ENCODE measurements at places on chromosomes 4 and X.

DNA sequence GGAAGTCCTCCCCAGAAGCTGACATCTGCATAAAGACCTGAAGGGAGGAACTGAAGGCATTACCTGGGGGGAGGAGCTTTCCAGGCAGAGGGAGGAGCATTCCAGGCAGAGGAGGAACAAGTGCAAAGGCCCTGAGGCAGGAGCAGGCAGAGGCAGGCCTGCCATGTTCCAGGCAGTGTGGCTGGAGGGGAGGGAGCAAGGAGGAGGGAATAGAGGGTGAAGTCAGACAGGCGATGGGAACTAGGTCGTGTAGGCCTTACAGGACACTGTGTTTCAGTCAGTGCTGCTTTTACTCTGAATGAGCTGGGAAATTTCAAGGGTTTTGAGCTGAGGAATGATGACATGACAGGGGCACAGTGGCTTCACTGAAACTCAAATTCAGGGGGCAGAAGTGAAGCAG, 292.7 kb downstream of the BCOR start:
- DNase-seq: no peak

GRCh38 chr4:156571146-156571545, 400.5 kb downstream of the PDGFC start:
- no peak for DNase-seq

GRCh38 chr4:140611854-140612253, 43.1 kb upstream of the UCP1 start:
- no peak for DNase-seq

DNA sequence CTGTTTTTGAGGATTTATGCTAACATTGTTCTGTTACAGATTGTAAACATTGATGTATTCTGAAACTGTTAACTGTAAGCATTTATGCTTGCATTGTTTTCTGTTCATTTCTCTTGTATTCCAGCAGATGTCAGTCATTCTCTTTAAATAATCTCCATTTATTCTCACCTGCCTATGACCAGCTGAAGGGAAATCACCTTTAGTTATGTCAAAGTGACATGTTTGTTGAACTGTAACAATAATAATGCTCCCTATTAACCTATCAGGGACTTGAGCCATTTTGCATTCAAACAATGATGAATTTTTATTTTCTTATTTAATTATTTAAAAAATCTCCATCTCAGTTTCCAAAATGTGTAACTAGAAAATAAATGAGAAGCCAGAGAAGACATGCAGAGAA, 58.0 kb downstream of the SPCS3 start:
- DNase-seq: no peak

DNA sequence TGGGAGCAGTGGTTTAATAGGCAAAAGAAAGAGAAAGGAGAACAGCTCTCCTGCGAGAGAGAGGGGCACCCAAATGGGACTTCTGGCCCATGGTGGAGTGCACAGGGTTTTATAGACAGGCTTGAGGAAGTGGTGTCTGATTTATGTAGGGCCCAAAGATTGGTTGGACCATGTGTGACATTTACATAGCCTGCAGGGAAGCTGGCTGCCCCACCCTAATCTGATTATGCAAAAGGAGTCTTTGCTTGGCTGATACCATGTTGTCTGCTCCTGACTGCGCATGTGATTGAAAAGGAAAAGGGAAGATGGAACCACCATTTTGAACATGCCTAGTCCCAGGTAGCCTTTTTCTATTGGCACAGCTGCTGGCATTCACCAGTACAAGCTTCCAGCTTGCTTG, 100.0 kb upstream of the DIPK2B start:
- DNase-seq: no peak

DNA sequence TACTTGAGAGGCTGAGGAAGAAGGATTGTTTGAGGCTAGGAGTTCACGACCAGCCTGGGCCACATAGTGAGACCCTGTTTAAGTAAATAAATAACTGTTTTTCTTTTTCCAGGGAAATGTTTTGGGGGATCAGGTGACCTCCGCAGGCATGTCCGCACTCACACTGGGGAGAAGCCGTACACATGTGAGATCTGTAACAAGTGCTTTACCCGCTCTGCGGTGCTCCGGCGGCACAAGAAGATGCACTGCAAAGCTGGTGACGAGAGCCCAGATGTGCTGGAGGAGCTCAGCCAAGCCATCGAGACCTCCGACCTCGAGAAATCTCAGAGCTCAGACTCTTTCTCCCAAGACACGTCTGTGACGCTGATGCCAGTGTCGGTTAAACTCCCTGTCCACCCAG, 30.5 kb downstream of the ZBTB49 start:
- DNase-seq: no peak

- DNase-seq: no peak
Observed at GRCh38 chr4:142098380-142098779, 462.0 kb downstream of the IL15 start.

- DNase-seq: no peak
Observed at GRCh38 chr4:85393201-85393600, 81.7 kb upstream of the ARHGAP24 start.

DNA sequence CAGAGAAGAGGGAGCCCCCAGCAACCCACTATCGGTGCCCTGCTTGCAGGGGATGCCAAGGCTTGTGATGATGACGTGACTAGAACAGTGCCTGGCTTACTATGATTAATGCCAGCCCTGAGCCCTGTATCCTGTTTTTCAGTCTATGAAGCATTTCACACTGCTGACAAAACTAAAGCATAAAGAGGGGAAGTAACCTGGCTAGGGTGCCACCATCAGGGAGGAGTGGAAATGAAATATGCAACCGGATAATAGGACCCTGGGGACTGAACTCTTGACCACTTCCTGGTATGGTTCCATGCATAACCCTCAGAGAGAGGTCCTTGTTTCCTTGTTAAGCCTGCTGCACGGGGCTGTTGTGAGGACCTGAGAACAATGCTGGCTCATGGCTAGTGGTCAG, 50.3 kb downstream of the MED28 start:
- no peak for DNase-seq

- DNase-seq: no peak
Observed at GRCh38 chr4:86872135-86872534, 20.1 kb downstream of the C4orf36 start.

- no peak for DNase-seq
Observed at GRCh38 chr4:74109116-74109869, 10.3 kb upstream of the CXCL2 start.
